Hypothalamus (tissue), 51 donors: ENCODE measurements at places on chromosomes 7 and 10.
A peak's percentile ranks its signal among the peaks of the same experiment; 100 is the strongest.

DNA sequence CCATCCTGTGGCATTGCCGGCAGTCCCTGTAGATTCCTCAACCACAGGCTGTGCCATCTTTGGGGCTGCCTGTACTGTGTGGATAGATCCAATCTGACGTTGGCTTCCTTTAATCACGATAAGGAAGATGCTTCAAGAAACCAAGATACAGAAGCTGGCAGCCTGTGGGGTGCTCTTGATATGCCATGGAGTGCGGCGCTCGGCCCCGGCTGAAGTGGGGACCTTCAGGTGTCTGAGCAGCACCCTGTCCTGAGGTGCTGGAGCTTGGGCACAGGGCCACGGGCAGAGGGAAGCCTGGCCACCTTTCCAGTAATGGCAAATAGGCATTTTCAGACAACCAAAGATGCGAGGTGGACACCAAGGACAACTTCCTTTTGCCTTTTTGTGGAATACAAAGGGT, 139.5 kb downstream of the ACTR3B start:
- no peak for DNase-seq

DNA sequence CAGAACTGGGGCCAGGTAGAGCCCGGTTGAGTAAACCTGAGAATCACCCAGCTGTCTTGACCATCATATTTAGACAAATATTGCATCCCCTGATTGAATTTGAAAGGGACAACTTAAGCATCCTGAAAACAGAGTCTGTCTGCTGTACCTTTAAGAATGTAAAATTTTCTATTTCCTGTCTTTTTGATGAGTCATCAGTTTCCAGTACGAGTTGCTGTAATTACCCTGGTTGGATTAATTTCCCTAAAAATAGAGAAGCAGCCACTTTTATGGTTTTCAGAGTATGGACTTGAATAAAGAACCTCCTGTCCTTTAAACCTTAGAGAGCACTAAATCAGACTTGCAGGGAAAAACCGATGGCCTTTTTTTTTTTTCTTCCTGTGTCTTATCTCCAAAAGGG, 164.6 kb upstream of the SH2B2 start:
- DNase-seq: no peak

- DNase-seq: no peak
Observed at GRCh38 chr7:15215616-15216015, 313.1 kb upstream of the DGKB start.

- no peak for DNase-seq
Observed at GRCh38 chr7:30791114-30791513, 19.9 kb downstream of the MINDY4 start.

DNA sequence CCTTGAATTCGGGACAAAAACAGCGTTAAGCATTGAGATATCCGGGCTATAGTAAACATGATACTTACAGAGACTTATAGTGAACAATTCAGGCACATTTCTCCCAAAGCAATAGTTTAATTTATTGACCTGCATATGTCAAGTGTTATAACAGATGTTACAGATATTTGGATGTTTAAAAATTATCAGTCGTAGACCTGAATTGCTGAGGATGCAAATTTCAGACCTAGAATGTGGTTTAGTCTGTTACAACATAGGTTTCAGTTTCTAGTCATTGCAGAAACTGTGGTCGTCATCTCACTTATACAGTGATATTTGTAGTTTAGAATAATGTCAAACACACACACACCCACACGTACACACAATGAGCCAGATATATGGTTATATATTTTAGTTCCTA, 85.2 kb downstream of the VTI1A start:
- no peak for DNase-seq

DNA sequence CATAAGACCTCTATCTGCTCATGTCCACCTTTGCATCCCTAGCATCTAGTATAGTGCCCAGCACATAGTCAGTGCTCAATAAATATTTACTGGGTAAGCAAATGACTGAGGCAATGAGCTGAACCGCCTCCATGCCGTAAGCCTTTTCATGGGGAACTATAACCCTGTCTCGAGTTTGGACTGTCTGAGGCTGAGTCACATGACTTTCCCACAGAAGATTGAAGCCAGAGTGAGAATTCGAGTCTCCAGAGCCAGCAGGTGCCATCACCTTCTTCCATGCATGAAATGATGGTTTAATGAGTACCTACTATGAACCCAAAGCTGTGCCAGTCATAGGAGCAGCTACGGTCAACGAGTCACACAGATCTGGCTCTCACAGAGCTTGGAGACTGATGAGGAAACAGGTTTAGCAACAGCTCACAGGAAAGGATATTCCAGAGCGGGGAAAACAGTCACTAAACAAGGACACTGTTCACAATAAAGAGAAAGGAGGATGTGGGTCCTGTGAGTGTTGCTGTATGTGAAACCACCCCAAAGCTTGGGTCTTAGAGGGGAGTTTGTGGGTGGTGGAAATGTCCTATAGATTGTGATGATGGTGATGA, 75.2 kb downstream of the TEX36 start:
- no peak for DNase-seq

DNA sequence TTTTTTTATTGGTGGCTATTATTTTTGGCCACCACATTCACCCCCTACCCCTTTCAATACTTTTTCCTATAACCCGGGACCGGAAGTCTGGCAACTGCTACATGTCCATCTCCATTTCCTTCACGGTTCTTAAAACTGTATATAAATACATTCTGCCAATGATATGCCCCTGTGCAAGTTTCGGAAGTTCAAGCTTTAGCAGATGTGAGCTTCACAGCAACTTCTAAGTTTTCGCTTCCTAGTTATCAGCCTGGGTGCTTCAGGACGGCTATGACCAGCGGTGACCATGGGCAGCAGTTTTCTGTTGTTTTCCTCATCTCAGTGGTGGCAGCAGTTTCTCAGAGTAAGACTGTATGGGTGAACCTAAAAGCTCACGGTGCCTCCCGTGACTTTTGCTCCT, 153.5 kb upstream of the NFE2L3 start:
- DNase-seq: no peak

GRCh38 chr7:16670731-16671344, 24.9 kb downstream of the BZW2 start:
- DNase-seq: no peak

- no peak for DNase-seq
Observed at GRCh38 chr7:155234158-155234492, 63.6 kb upstream of the INSIG1 start.

DNA sequence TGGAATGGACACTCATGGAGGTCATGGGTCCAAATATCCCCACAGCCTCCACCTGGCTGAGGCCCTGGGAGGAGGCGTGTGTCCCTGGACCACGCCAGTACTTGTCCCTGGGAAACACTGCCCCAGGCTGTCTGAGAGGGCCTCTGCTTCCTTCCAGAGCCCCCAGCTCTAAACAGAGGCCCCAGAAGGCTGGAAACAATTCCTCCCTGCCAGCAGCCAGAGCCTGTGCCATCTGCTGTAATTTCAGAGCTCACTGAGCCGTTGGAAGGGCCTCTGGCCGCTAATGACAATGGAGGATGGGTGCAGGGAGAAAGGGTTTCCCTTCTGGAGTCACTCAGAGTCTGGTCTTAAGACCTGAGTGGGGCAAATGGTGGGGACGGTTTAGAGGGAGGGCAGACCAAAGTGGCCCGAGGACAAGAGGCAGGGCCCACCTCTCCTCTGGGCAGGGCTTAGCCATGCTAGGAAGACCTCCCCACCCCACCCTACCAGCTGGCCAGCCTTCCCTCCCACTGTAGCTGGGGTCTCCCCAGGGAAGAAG, 7.1 kb downstream of the CHAT start:
- DNase-seq: no peak

- DNase-seq: no peak
Observed at GRCh38 chr10:48932831-48933664, 6.6 kb downstream of the LRRC18 start.

DNA sequence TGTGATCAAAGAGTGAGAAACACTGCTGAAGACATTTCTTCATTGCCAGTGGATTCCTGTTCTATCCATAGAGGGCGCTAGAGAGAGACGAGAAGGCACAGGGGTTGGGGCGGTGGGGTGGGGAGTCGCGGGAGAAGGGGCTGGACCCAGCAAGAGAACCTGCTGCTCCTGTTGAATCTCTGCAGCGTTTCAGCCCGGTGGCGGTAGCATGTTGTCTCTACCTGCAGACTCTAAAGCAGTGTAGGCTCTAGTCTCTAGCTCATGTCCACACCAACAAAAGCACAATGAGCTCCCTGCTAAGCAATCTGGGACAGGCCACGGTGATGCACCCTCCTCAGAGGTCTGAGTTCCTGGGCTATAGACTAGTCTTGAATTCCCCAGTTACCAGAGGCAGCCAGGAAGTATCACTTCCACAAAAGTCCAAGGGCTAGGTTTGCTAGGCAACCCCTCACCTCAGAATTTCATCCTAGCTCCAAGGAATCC, 167.7 kb downstream of the DGKB start:
- DNase-seq: no peak

- no peak for DNase-seq
Observed at GRCh38 chr10:77620731-77621130, 16.9 kb downstream of the KCNMA1 start.

DNA sequence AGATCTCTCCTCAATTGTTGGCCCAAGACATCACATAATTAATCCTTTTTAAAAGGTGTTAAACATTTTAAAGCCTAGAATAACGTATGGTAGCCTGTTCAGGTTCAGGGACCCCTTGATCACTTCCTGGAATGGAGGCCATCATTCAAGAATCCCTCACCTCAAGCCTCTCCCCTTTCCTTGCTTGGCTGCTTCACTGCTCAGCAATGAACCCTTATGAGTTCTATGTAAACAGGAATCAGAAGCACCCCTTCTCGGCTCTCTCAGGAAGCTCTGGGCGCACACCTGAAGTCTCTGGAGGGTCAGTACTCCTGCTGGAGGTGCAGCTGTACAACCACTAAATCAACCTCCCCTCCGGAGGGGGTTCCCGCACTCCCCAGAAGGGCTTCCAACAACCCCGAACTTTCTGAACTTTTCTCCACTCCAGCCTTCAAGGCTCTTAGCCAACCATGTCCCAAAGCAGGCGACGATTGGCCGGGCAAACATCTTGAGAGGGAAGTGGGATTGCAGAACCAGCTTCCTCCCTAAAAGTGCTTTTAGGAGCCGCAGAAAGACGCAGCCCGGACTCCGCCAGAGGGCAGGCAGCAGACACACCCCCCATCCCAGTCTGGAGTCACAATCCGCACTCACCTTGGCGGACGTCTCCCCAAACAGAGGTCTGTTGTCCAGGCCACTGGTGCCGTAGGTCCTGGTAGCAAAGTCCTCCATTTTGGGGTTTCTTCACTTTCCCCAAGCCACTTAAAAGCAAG, 562 bp downstream of the TMEM243 start:
- DNase-seq: peak; percentile 60
